Glutamatergic neuron (in vitro differentiated cells): ENCODE measurements at places on chromosomes 4 and X. TPM values are rescaled to one million over a fixed set of nuclear protein-coding genes. Genes with fewer than 3 reads are reported as not detected.
A peak's percentile ranks its signal among the peaks of the same experiment; 100 is the strongest.

DNA sequence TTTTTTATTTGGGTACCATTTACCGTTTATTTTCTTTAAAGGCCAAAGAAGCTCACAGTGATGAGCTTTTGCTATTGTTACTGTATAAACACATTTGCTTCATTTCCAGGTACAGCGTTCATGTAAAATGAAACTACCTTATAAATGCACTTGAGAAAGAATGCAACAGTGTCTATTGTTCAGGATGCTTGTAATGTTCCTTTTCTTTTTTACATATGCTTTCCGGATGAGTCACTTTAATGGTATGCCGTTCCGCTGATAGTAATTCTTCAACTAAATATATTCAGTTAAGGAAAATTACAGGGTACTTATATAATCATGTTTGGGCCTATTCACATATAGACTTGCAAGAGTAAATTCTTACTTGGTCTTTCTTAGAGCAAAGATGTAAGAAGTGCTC, 354.9 kb downstream of the RPA4 start:
- H3K36me3 ChIP-seq = no peaks in the 10 kb centered on the region
- H3K4me1 ChIP-seq = no peaks in the 10 kb centered on the region
- H3K27ac ChIP-seq = no peak overlapping the region

- H3K27ac ChIP-seq = no peak overlapping the region
- no peak for DNase-seq
- no peaks in the 10 kb centered on the region for H3K27me3 ChIP-seq
- no peak overlapping the region for H3K4me3 ChIP-seq
- peaks cover 6% of the 10 kb centered on the region for H3K4me1 ChIP-seq
Observed at GRCh38 chr4:11497212-11497806, 68.6 kb upstream of the HS3ST1 start.

GRCh38 chr4:156751486-156751885, 220.1 kb downstream of the PDGFC start:
- H3K4me1 ChIP-seq = no peaks in the 10 kb centered on the region
- DNase-seq = no peak
- no peak overlapping the region for H3K27ac ChIP-seq

TMEM156 gene
- not detected for total RNA-seq

GC gene
- total RNA-seq = not detected

DNA sequence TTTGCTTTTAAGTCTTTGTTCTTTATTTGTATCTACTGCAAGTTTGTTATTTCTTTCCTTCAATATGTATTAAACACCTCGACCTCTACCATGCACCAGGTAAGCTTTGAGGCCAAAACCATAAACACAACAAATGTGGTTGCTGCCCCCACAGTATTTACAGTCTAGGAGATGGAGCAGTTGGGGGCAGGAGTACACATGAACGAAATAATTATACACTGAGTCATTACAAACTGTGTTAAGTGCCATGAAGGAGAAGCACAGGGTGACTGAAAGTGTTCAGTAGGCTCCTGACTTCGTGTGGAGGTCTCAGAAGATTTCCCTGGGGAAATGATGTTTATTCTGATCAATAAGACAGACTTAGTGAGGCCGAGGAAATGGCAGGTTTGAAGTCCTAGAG, 30.3 kb downstream of the SLC25A43 start:
- no peak for DNase-seq
- peaks cover 4% of the 10 kb centered on the region for H3K36me3 ChIP-seq
- H3K27me3 ChIP-seq = peaks cover 2% of the 10 kb centered on the region
- H3K4me1 ChIP-seq = no peaks in the 10 kb centered on the region
- no peak overlapping the region for H3K27ac ChIP-seq

DNA sequence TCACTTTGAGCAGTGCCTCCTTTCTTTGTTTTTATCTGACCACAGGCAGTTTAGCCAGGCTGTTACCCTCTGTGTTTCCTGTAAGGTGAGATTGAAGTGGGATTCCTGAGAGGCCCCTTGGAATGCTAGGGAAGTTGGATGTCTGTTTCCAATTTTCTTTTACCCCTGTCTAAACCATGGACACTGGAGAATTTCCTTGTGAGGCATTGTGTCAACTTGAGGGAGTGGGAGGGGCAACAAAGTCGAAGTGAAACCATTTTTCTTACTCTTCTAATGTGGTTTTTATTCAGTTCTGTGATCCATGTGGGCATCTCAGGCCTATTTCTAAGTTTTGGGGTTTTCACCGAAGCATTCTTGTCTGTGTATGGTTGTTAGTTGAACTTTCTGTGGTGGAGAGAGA, 296.1 kb upstream of the UGT8 start:
- H3K4me3 ChIP-seq = no peak overlapping the region
- no peaks in the 10 kb centered on the region for H3K4me1 ChIP-seq
- DNase-seq = no peak
- H3K27ac ChIP-seq = no peak overlapping the region
- no peaks in the 10 kb centered on the region for H3K36me3 ChIP-seq

DNA sequence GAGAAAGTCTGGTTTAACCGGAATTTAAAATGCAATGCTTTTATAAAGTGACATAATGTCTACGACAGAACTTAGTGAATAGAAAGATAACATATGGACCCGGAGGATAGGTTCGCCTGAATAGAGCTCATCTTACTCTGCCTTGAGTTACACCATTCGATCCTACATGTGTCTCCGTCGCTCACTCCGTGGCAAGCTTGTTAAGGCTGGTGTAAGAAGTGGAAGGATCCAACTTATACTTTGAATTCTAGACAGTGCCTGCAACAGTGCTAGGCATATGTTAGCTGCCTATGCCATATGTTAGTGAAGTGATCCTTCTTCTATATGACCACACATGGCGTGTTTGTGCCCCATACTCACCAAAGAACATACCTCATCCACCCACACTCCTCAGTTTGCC, 50.9 kb downstream of the SEL1L3 start:
- peak overlapping the region; percentile 7 for H3K27ac ChIP-seq
- H3K4me3 ChIP-seq = no peak overlapping the region
- H3K36me3 ChIP-seq = no peaks in the 10 kb centered on the region

DNA sequence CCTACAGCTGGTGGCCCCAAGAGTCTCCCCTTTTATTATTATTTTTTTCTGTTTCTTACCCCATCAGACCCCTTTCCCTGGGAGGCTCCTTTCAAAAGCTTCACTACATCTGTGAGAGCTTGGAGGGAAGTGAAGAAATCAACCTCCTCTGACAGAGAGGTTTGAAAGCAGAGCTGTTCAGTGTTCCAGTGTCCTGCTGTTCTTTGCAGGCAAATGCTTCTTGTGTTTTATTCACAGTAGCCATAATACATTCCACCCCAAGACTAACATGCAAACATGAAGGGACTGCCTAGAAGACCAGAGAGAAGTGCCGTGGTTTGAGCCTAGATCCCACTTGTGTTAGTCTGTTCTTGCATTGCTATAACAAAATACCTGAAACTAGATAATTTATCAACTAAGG, 192.1 kb downstream of the PTTG2 start:
- peaks cover 2% of the 10 kb centered on the region for H3K27me3 ChIP-seq
- no peak overlapping the region for H3K27ac ChIP-seq
- H3K36me3 ChIP-seq = peaks cover 4% of the 10 kb centered on the region
- H3K4me1 ChIP-seq = peaks cover 28% of the 10 kb centered on the region
- DNase-seq = no peak
- no peak overlapping the region for H3K4me3 ChIP-seq

AMTN gene
- total RNA-seq = not detected

BEX1 gene
- total RNA-seq = 140 TPM

DNA sequence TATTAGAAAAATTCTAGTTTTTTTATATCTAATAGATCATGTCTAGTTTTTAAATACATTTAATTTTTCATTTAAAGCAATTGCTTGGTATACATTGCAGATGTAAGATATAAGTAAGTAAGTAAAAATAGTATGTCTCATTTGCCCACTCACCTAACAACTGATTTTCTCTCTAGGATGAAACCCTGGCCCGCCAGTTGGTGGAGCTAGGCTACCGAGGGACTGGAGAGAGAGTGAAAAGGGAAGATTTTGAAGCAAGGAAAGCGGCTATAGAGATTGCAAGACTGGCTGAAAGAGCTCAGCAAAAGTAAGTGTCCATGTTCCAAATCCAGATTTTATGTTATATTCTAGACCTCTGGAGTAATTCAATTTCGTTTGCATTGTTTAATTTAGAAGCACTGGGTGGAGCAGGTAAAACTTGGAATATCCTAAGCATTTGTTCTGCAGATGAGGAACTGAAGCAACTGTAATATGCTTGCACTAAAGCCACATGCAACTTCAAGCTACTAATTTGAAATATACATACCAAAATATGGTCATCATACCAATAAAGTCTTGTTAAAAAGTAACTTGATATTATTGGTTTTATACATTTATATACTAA, 27.1 kb downstream of the CFAP299 start:
- no peaks in the 10 kb centered on the region for H3K27me3 ChIP-seq
- H3K36me3 ChIP-seq = no peaks in the 10 kb centered on the region
- peak; percentile 75 for DNase-seq
- H3K27ac ChIP-seq = no peak overlapping the region
- H3K4me1 ChIP-seq = peaks cover 4% of the 10 kb centered on the region

ASB11 gene
- not detected for total RNA-seq

SMC1A gene
- total RNA-seq = 48.1 TPM

F11 gene
- total RNA-seq = not detected

DNA sequence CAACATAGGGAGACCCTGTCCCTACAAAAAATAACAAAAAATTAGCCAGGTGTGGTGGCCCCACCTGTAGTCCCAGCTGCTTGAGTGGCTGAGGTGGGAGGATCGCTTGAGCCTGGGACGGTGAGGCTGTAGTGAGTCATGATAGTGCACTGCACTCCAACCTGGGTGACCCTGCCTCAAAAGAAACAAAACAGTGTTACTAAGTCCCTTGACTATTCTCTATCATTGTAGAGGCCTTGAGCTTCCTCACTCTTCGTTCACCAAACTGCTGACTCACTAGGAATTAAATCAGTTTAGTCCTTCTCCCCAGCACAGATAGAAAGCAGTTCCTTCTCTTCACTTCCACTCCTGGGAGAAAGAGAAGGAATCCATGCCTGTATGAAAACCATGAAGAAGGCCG, 14.5 kb downstream of the CDS1 start:
- no peaks in the 10 kb centered on the region for H3K4me1 ChIP-seq
- no peak overlapping the region for H3K27ac ChIP-seq
- no peaks in the 10 kb centered on the region for H3K36me3 ChIP-seq

DNA sequence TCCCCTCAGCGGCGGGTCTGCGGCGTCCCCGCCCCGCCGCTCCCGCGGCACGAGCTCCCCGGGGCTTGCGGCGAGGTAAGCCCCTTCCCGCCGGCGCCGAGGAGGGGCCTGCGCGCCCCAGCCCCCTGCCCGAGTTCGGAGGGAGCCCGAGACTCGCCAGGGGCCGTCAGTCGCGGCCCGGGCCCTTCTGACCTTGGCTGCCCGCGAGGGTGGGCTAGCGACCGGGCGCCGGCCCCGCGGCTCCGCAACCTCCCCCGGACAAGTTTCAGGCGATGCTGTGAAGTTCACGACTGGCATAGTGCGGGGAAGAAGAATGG, 554 bp downstream of the CDKL5 start:
- H3K4me1 ChIP-seq = peaks cover 12% of the 10 kb centered on the region
- no peaks in the 10 kb centered on the region for H3K36me3 ChIP-seq
- H3K27ac ChIP-seq = peak overlapping the region; percentile 89
- DNase-seq = peak; percentile 22

GPAT3 gene
- not detected for total RNA-seq

- peak overlapping the region; percentile 35 for H3K27ac ChIP-seq
- H3K4me1 ChIP-seq = peaks cover 6% of the 10 kb centered on the region
- no peaks in the 10 kb centered on the region for H3K27me3 ChIP-seq
- no peaks in the 10 kb centered on the region for H3K36me3 ChIP-seq
- no peak overlapping the region for H3K4me3 ChIP-seq
Observed at GRCh38 chrX:10938365-10938923, 172.7 kb upstream of the HCCS start.

DNA sequence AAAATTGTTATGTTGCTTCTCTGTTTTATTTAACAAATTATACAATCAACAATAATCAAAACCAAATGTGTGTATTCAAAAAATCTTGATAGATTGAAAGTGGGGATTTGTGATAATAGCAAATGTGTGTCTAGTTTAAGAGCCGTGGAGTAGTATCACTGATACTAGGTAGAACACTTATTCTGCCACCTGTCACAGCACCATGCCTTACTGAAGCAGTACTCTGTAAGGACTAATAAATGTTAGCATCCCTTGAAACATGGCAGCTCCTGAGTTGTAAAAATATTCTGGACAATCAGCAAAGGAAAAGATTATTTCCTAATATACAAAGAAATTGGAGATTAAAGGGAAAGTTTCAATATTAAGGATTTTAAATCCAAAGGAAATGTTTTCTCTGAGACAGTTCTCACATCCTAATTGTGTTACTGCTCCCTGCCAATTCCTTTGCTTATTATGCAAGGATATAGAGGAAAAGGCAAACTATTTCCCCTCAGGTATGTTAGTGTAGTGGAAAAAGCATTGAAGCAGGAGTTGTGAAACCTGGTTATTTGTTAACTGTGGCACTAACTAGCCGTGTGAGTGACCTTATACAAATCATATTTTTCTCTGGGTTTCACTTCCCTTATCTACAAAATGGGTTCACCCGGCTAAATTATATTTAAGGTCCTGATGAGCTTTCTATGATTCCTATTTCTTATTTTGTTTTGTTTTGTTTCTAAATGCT, 303.1 kb downstream of the ARHGAP24 start:
- H3K36me3 ChIP-seq = no peaks in the 10 kb centered on the region
- no peaks in the 10 kb centered on the region for H3K4me1 ChIP-seq
- no peak overlapping the region for H3K27ac ChIP-seq

SMPX gene
- total RNA-seq = not detected

DACH2 gene
- total RNA-seq = 1.3 TPM

TMPRSS11F gene
- total RNA-seq = not detected

FGB gene
- total RNA-seq = not detected

GRCh38 chrX:96843566-96843965, 40.1 kb upstream of the RPA4 start:
- DNase-seq = no peak
- H3K4me1 ChIP-seq = no peaks in the 10 kb centered on the region
- no peak overlapping the region for H3K4me3 ChIP-seq
- no peaks in the 10 kb centered on the region for H3K36me3 ChIP-seq

DNA sequence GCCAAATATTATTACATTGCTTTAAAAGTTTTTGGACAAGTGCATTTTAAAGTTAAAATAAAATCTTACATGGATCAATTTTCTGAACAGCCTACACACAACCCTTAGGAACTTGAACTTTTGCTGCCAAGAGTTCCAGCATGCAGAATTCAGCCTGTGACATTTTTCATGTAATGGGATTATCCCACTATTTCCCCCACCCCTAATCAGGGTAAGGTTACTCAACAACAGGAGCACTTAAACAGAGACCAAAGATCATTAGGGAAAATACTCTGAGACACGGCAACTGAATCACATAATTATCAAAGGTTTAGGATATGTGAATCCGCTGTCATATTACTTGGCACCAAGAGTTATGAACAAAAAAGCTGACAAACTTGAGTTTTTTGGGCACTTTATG, 47.2 kb downstream of the IQCM start:
- DNase-seq = no peak
- no peaks in the 10 kb centered on the region for H3K27me3 ChIP-seq
- H3K27ac ChIP-seq = no peak overlapping the region
- H3K36me3 ChIP-seq = no peaks in the 10 kb centered on the region
- peaks cover 5% of the 10 kb centered on the region for H3K4me1 ChIP-seq
